ENCODE measurements at places on chromosomes 2 and 18.

GRCh38 chr2:63189026-63189425, 138.4 kb downstream of the OTX1 start:
- no peak overlapping the region for H3K4me3 ChIP-seq
- DNase-seq: peak; percentile 12
- no peak overlapping the region for H3K27ac ChIP-seq
- H3K4me1 ChIP-seq: no peaks in the 10 kb centered on the region
- no peaks in the 10 kb centered on the region for H3K27me3 ChIP-seq

GRCh38 chr2:235701206-235701981, 207.6 kb downstream of the AGAP1 start:
- no peak overlapping the region for H3K4me3 ChIP-seq
- DNase-seq: no peak
- H3K27me3 ChIP-seq: no peaks in the 10 kb centered on the region
- no peaks in the 10 kb centered on the region for H3K4me1 ChIP-seq

- H3K36me3 ChIP-seq: no peaks in the 10 kb centered on the region
- H3K4me1 ChIP-seq: no peaks in the 10 kb centered on the region
- no peak for DNase-seq
- no peak overlapping the region for H3K4me3 ChIP-seq
Observed at GRCh38 chr2:234979204-234980167, 27.7 kb downstream of the SH3BP4 start.

DNA sequence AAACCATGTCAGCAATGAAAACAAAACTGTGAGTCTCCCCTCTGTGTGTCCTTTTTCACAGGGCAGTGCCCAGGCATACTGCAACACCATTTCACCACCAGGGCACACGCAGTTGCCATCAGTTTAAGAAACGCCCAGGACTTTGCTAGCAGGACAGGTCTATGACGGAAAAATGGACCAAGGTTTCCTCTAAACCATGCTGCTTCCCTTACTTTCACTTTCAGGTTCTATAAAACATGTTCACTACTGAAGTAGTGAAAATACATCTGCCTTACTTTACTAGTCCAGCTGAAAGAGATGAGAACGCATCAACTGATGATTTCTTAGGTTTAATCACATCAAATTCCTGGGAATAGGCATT, 110.5 kb downstream of the TCF4 start:
- peak; percentile 4 for DNase-seq
- peak overlapping the region; percentile 41 for H3K4me3 ChIP-seq
- H3K4me1 ChIP-seq: no peaks in the 10 kb centered on the region
- no peak overlapping the region for H3K27ac ChIP-seq
- no peaks in the 10 kb centered on the region for H3K27me3 ChIP-seq
- H3K36me3 ChIP-seq: no peaks in the 10 kb centered on the region

DNA sequence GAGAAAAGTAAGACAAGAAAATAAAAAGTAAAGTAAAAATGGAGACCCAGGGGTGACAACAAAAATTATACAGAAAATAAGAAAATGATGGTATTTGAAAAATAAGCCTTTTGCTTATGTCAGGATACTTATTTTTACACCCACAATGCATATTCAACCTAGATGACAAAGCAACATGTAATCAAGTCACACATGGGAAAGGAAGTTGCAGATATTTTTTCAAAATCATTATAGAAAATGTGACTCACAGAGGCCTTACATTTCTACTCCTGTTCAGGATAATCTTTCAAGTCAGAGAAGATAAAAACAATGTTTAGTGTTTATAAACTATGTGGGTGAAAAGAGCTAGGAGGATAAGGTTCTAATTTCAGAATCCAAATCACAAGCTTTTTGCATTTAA, 275.3 kb upstream of the UBE2E3 start:
- H3K36me3 ChIP-seq: no peaks in the 10 kb centered on the region
- no peak for DNase-seq
- H3K4me3 ChIP-seq: no peak overlapping the region
- no peaks in the 10 kb centered on the region for H3K4me1 ChIP-seq
- H3K27ac ChIP-seq: no peak overlapping the region

GRCh38 chr2:86107031-86107430, 996 bp downstream of the PTCD3 start:
- H3K27ac ChIP-seq: peak overlapping the region; percentile 91
- peak overlapping the region; percentile 88 for H3K4me3 ChIP-seq
- no peak for DNase-seq

GRCh38 chr2:233064530-233065199, 4.5 kb downstream of the INPP5D start:
- peaks cover 53% of the 10 kb centered on the region for H3K4me1 ChIP-seq
- peaks cover 23% of the 10 kb centered on the region for H3K36me3 ChIP-seq
- peak overlapping the region; percentile 94 for H3K4me3 ChIP-seq
- no peak for DNase-seq
- H3K27me3 ChIP-seq: no peaks in the 10 kb centered on the region
- 0 out of 2 replicates have a peak overlapping the region, but pooled peaks have one; percentile 31 for H3K27ac ChIP-seq

DNA sequence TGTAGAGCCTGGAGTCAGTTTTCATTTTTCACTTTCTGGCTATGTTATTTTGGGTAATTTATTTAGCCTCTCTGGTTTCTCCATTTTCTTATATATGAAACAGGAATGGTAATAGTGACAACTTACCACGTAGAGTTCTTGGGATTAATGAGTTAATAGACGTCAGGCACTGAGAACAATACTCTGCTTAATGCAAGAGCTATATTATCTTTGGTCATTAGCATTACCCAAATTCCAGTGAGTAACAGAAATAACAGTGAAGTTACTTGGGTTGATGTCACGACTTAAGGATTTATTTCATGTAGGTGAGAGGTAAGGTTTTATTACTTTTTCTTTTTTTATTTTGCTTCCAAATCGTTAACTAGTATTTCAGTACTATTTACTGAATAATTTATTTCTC, 601.0 kb upstream of the GCFC2 start:
- H3K4me3 ChIP-seq: no peak overlapping the region
- H3K36me3 ChIP-seq: no peaks in the 10 kb centered on the region
- no peak for DNase-seq
- no peaks in the 10 kb centered on the region for H3K27me3 ChIP-seq
- no peak overlapping the region for H3K27ac ChIP-seq

DNA sequence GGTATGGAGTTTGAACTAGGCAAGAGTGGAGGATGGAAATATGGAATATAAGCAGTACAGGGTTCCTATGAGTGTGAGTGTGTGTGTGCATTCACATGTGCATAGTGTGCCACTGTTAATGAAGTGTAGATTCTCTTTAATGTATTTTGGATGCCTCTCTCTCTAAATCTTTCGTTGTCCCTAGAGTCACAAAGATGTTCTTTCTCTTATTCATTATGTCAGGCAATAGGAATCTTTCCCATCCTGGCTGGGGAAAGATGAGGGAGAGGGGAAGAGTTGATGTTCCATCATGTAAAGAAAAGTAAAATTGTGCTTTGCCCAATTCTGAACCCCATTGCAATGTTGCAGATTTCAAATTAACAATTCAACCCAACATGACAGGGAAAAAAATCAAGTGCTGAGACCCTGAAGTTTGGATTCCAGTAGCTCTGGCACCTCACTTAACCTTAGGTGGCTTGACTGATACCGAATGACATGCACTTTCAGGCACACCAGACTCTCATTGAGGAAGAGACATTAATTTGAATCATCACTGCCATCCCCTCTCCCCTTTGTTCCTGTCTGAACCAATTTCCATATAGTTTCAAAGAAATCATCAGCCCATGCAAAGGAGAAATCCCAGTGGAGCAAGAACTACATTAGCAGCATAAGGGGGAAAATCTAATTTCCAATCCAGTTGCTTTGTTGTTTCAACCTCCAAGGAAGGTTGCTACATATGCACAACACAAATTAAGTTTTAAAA, 28.0 kb downstream of the KLF7 start:
- H3K4me1 ChIP-seq: peaks cover 9% of the 10 kb centered on the region
- no peaks in the 10 kb centered on the region for H3K36me3 ChIP-seq
- DNase-seq: no peak
- no peak overlapping the region for H3K27ac ChIP-seq
- H3K27me3 ChIP-seq: no peaks in the 10 kb centered on the region

DNA sequence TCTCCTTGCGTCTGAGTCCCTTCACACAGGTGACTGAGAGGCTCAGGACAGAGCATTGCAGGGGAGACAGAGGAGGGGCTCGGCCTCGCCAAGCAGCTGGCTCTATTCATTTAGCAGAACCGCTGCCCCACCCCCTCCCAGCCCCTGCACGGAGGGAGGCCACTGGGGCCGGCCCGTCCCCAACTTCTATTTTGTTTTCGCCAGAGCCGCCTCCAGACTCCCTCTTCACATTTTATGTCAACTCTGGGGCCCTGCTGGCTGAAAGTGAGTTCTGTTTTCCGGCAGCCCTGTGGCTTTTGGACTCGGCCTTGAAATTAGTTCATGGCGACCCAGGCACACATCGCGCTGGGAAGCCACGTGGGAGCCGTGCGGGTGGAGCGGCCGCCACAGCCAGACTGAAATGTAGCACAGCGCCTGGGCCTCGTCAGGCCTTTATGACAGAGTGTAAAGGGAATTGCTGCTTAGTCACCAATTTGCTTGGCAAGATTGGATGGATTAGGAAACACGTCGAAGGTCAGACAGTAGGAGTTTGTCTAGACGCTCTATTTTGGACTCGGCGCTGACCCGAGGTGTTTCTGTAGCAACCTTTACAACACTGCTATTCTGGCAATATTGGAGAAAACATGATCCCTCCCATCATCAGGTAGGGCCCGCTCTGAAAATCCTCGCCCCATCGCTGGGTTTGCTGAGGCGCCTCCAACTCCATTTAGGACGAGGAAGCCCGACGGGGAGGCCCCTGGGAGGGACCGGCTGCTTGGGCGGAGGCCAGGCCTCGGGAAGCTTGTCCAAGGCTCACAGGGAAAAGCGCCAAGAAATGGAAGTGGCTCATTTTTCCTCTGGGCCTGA, 90.7 kb upstream of the CTDP1 start:
- H3K4me3 ChIP-seq: no peak overlapping the region
- no peak for DNase-seq
- no peak overlapping the region for H3K27ac ChIP-seq
- H3K4me1 ChIP-seq: no peaks in the 10 kb centered on the region

DNA sequence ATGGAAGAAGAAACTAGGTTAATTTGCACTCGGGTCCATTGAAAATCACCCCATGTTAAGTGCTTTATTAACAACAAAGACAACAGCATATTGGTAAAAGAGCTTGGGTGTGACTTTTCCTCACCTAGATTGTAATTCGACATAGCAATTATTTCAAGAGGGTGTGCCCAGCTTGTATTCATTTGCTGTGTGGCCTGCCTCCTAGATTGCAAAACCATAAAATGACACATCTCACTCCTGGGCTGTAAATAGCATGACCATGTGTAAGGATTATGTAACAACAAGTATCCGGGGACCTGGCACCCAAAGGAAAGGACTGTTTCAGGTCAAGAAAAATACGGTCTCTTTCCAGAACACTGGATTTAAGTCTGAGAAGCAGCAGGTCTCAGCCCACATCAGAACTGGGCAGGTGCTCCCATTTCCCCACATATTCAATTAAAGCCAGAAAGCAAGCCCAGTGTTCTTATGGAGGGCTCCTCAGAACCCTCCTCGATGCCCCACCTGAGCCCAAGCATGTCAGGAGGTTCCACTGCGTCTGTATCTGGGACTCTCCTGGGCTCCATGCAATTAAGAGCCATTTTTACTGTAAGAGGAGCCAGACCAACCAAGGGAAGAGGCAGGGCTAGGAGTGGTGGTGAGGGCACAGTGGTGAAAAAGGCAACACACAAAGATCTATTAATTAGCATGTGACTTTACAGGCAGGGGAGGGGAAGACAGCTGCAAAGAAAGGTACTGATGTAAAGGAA, 39.2 kb downstream of the MREG start:
- H3K4me1 ChIP-seq: peaks cover 3% of the 10 kb centered on the region
- peaks cover 5% of the 10 kb centered on the region for H3K36me3 ChIP-seq
- no peak for DNase-seq
- no peak overlapping the region for H3K4me3 ChIP-seq

DNA sequence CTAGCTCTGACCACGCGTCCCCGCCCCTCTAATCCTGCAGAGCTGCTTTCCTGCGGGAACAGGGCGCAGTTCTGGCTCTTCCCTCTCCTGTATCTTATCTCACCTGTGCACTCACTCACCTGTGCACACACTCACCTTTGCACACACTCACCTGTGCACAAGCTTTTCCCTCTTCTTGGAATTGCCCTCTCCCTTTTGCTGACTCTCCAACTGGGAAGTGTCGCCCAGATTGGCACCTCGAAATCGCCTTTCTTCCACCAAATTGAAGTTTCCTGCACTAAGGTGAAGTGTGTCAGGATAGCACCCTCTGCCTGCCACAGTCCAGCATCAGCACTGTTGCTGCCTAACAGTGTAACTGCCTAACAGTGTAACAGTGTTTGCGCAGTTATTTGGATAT, 566 bp upstream of the CMPK2 start:
- no peaks in the 10 kb centered on the region for H3K27me3 ChIP-seq
- peak; percentile 17 for DNase-seq
- H3K36me3 ChIP-seq: no peaks in the 10 kb centered on the region
- peaks cover 12% of the 10 kb centered on the region for H3K4me1 ChIP-seq

DNA sequence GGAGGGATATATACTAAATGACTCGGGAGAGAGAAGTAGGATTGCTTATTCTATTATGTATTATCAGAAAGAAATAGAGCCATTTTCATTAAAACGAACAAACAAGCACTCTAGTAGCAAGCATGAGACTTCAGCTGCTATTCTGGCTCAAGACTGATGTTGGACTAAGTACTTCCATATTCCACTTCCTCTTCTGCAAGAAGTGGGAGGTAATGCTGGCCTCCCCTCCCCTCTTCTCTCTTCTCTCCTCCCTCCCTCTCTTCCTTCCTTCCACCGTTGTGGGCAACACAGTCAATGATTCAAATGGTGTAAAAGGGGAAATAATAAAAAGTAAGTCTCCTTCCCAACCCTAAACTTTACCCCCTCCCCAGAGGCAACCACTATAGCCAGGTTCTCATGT, 62.6 kb downstream of the EMX1 start:
- no peak overlapping the region for H3K27ac ChIP-seq
- DNase-seq: no peak
- H3K4me3 ChIP-seq: no peak overlapping the region
- H3K27me3 ChIP-seq: no peaks in the 10 kb centered on the region

- no peak overlapping the region for H3K27ac ChIP-seq
- DNase-seq: no peak
- no peaks in the 10 kb centered on the region for H3K36me3 ChIP-seq
- no peak overlapping the region for H3K4me3 ChIP-seq
Observed at GRCh38 chr2:239944694-239945551, 80.2 kb downstream of the NDUFA10 start.

DNA sequence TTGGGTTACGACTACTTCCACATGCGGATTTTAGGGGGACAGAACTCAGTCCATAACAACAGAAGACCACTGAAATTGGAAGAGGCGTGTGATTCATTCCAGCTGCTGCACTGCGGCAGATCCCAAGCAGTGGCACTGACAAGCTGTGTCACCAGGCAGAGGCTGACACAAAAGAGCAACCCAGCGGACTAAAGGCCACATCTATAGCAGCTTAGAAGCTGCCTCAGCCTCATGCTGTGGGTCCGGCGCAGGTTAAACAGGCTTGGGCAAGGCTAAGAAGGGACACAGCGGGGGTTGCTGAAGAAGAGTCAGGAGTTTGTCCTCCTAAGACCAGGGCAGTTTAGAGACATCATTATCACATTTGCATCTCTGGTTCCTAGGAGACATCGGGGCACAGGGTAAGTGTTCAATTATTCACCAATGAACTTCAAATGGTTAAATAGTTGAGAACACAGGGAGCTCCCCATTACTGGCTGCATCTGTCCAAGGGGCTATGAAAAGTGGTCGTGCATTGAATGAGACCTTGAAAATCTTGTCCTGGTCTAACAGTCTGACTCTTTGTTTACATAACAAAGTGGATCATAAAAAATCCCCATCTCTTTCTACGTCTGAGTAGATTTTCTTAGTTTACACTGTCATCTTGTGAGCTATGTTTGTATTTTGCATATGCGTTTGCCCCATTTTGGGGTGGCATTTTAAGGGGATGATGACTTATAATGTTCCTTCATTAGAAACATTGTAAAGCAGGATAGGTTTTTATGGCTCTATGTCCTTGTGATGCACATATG, 162.3 kb upstream of the TRIB2 start:
- no peak overlapping the region for H3K27ac ChIP-seq
- H3K36me3 ChIP-seq: no peaks in the 10 kb centered on the region
- DNase-seq: no peak
- no peak overlapping the region for H3K4me3 ChIP-seq
